Left ventricle myocardium inferior (tissue), 1 donor: ENCODE measurements at places on chromosomes 3 and 15.

- DNase-seq = no peak
Observed at GRCh38 chr15:62641825-62642224, 400.7 kb upstream of the TPM1 start.

GRCh38 chr3:48186631-48187300 lies 1.5 kb downstream of the CDC25A start:
- DNase-seq = no peak

DNA sequence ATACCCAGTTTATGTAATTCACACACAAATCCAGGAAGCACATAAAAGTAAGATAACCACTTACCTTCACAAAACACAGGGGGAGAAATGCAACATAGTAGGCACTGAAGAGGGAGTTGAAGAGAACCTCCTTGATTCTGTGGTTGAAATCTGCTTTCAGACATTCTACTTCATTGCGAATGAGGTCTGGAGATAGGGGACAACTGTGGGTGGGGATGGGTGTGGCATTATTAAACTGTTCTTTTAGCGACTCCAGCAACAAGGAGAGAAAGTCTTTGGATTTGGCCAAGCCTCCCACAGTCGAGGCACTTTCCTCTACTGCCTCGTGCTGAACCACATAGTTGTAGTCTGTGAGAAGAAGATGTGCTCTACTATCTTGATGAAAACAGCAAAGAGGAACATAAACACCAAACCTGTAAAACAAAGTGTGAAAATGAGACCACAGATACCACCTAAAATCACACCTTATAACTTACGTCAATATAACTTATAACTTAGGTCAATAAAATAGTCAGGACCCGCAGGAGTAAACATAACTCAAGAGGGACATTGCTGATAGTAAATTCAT lies 25.6 kb downstream of the TMEM39A start:
- no peak for DNase-seq

- DNase-seq = no peak
Observed at GRCh38 chr3:128965818-128966217, 28.1 kb downstream of the CFAP92 start.

GRCh38 chr3:195226445-195226844 lies 44.5 kb downstream of the XXYLT1 start:
- DNase-seq = no peak
